Fibroblast of villous mesenchyme (primary cell): ENCODE measurements at places on chromosomes 13 and 19. TPM values are rescaled to one million over a fixed set of nuclear protein-coding genes. Genes with fewer than 3 reads are reported as not detected.

DNA sequence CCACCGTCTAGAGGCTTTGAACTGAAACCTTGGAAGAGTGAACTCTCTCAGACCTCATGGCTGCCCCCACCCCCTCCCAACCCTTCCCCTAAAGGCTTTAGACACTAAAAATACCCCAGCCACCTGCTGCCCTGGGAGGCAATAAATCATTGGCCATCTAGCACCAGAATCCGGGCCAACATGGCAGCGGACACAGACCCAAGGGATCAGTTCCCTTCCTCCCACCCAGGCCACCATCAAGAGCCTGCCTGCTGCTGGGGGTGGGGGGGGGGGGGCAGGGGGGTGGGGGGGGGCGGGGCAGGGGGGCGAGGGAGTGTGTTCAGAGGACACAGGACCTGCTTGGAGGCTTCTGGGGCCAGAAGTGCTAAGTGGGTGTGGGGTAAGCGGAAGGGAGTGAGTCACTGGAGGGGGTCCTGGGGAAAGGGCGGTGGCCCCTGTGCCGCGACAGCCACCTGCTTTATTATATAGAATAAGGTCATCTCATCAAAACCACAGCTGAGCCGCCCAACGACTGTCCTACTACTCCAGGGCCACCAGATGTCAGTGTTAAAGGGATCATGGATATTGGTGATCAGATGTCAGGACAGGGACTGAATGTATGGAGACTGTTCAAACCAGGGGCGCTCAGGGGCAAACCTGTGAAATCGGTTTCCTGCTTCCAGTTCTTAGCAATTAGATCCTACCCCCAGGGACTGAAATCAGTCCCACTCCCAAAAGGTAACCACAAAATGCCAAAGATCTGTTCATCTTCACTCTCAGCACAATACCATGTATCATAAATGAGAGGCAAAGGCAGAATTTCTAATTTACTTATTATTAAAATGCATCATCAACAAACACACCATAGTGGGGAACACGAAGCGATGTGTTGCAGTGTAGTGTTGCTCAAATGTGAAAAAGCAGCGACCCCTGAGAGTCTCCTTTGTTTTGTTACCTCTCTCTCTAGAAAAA lies 24.3 kb downstream of the ARL11 start:
- DNase-seq: no peak

GRCh38 chr19:56094449-56094848 lies 26.6 kb downstream of the ZNF787 start:
- DNase-seq: no peak

DNA sequence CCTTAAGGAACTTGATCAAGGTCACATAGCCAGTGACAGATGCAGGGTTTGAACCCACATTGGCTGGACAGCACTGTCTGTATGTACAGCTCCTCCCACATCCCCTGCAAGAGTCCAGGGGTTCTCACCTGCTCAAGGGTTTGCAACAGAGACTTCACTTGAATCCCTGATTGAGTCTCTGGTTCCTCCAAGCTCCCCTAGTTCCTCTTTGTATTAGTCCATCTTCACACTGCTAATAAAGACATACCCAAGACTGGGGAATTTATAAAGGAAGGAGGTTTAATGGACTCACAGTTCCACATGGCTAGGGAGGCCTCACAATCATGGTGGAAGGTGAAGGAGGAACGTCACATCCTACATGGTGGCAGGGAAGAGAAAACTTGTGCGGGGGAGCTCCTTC lies 72.8 kb upstream of the CLDN10 start:
- no peak for DNase-seq

DNA sequence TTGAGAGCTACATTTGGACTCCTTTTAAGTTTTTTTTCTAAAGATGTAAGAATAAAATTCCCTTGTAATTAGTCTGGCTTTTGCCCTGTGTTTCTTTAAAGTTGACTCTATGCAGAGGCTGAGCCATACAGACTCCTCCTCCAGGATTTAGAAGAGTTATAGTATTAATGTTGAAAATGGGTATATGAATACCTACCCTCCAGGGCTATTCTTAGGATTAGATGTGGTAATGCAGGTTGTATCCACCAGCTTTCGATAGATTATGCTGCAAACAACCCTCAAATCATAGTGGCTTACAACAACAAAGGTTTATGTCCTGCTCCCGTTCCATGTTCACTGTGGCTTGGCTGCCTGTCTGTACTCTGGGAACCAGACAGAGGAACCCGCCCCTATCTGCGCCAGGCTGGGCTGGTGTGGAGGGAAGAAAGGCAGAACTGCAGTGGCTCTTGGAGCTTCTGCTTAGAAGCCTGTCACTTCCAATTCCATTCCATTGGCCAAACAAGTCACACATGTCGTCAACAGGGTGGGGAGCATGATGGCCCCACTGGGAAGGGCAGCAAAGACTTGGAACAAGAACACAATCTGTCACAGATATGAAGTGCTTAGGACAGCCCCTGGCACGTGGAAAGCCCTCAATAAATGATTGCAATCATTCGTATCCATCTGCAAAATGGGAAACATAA lies 290.8 kb downstream of the FOXO1 start:
- no peak for DNase-seq

DNA sequence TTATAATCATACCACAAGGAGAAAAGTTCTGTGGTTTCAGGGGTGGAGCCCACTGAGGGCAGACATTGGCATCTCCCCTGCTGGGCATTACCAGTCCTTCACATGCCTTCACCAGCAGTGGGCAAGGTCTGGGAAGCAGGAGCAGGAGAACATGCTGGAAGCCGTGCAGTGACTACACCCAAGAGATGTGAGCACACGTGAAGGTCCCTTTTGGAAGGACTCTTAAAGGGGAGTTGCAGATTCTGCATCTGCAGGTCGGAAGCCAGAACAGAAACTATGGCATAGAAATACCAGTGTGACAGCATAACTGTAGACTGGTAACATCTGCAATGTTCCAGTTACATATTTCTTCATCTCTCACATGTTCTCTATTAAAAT lies 26.9 kb upstream of the KL start:
- no peak for DNase-seq

DNA sequence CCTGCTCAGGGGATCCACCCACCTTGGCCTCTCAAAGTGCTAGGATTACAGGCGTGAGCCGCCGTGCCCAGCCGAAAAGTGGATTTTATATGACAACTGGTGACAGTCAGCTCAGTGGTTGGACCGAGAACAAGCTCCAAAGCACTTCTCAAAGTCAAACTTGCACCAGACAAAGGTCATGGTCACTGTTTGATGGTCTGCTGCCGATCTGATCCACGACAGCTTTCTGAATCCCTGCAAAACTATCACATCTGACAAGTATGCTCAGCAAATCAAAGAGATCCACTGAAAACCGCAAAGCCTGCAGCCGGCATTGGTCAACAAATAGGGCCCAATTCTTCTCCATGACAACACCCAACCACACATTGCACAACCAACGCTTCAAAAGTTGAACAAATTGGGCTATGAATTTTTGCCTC lies 21.6 kb upstream of the NAA16 start:
- no peak for DNase-seq

GRCh38 chr13:95862408-95862807 lies 185.5 kb downstream of the DNAJC3 start:
- DNase-seq: peak; percentile 14

- DNase-seq: no peak
These were observed 2125.7 kb upstream of the PCDH20 start for GRCh38 chr13:63541336-63541735.

DNA sequence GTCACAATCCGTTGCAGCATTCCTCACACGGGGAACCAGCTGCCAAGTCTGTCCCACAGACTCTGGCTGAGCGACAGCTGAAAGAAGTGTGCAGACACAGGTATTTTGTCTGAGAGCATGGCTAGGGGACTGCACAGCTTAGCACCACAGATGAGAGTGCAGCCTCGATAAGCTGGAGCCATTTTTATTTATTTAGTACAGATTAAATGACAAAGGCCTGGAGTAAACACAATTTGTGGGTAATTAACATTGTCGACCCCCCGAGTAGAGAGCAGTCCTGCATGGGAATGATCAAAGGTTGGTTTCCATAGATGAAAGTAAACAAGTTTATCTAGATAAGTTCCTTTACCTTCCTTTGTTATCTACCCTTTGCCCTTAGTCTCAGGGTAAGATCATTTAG lies 836.2 kb downstream of the DACH1 start:
- no peak for DNase-seq

DNA sequence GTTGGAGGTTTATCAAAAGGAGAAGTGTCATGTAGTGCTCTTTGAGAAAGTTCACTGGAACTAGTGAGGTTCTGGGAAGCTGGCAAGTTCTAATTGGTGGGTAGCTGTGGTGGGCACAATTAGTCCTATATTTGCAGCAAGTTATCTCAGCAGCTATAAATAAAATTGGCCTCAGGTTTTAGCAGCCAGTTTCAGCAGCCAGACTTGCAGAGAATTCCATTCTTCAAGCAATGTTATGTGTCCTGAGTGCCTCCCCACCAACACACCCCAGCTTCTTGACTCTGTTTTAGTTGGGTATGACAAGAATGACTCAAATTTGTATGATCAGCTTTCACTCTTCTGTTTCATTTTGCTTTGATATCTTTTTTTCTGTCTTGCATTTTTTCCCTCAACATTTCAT lies 4.7 kb downstream of the IFT88 start:
- DNase-seq: no peak

GRCh38 chr19:7920519-7921301 lies 572 bp downstream of the SNAPC2 start:
- DNase-seq: peak; percentile 99

DNA sequence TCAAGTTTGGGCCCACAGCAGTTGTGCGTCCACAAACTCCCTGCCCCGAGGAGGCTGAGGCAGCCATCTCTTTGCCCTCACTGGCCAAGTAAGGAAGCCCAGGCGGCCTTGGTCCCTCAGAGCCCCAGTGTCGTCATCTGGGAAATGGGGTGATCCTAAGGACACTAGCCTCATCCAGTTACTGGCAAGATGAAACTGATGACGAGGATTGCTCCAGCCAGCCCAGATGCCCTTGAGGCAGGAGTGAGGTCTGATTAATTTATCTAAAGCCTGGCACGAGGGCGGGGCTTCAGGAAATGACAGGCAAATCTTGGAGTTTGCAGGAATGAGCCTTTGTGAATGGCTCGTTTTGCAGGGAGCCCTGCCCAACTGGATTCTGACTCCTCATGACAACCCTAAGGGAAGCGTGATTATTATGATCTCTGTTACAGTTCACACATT lies 5.6 kb downstream of the LIPE start:
- no peak for DNase-seq

GRCh38 chr13:46124531-46124966 lies 19.7 kb upstream of the CPB2 start:
- no peak for DNase-seq

DNA sequence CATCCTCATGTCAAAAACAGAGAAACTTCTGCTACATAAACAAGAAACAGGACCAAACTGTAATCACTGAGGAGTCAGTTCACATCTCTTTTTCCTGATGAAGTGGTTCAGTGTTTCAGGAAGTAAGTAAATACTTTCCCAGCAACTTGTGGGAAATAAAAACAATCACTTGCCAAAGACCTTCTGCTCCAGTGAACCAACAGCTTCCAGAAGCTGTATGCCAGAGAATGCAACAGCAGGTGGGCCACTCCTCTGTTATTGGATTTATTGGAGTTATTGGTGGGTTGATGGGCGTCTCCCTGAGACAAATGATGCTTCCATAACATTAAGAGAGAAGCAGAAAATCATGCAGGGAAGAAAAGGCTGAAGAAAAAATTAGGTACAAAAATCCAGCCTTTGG lies 9.9 kb downstream of the SLC6A16 start:
- DNase-seq: no peak

DNA sequence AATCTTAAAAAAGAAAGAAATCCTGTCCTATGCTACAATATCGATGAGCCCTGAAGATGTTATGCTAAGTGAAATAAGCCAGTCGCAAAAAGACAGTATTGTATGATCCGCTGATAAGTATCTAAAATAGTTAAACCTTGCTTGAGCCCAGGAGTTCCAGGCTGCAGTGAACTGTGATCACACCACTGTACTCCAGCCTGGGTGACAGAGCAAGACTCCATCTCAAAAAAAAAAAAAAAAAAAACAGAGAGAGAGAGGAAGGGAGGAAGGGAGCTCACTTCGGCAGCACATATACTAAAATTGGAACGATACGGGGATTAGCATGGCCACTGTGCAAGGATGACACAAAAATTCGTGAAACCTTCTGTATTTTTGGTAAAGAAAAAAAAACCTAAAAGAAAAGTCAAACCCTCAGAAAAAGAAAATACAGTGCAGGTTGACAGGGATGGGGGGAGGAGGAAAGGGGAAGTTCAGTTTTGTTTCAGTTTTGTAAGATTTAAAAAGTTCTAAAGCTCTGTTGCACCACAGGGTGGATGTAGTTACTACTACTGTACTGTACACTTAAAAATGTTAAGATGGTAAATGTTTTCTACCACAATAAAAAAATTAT lies 8.4 kb downstream of the CLASRP start:
- no peak for DNase-seq

DNA sequence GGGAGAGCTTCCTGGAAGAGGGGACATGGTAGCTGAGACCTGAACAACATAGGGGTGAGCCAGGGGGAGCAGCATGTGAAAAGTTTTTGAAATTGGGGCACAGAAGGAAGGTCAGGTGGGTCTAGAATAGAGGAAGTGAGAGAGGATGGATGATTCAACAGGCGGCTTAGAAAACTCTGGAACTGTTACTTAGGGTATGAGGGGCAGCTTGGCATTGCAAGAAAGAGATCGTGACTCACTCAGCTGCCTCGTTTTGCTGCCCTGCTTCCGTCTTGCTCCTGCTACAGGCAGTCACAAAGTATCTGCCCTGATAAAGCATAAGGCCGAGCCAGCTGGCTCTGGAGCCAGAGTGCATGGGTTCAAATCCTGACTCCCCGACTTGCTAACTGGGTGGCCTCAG lies 1.3 kb upstream of the CEACAM20 start:
- no peak for DNase-seq

DNA sequence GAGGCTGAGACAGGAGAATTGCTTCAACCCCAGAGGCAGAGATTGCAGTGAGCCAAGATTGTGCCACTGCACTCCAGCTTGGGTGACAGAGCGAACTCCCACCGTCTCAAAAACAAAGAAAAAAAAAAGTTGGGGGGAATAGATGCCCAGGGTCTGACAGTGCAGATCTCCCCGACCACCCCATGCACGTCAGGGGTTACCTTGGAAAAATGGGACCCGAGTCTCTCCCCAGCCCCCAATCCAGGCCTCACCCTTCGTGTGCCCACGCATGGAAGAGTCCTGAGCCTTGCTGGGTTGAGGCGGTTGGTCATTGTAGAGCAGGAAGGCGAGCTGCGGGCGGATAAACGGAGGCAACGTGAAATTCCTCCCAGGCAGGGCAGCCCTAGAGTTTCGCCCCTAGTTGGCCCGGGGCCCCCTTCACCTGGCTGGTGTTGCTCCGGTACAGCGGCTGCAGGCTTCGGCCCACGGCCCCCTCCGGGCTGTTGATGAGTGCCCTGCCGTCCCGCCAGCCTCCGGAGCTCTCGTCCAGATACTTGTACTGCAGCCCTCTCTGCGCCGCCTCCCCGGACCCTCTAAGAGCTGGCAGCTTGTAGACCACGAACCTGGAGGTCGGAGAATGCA lies 588 bp downstream of the DNASE2 start:
- DNase-seq: peak; percentile 28

B3GNT8 gene
- total RNA-seq: 0.86 and 1.6 TPM in 2 replicates

SIGLEC10 gene
- total RNA-seq: not detected in 2 replicates

KLK4 gene
- total RNA-seq: not detected in 2 replicates

PCSK4 gene
- 1.3 and 1.9 TPM in 2 replicates for total RNA-seq

KCNN1 gene
- under 0.01 TPM in 2 replicates for total RNA-seq

OVOL3 gene
- total RNA-seq: not detected in 2 replicates

IZUMO1 gene
- total RNA-seq: under 0.01 TPM in 1 of 2 replicates, not detected in the other

LILRA6 gene
- not detected in 2 replicates for total RNA-seq

SIGLECL1 gene
- not detected in 2 replicates for total RNA-seq

CXCL17 gene
- not detected in 2 replicates for total RNA-seq
